ENCODE measurements at places on chromosomes 3 and 15.

DNA sequence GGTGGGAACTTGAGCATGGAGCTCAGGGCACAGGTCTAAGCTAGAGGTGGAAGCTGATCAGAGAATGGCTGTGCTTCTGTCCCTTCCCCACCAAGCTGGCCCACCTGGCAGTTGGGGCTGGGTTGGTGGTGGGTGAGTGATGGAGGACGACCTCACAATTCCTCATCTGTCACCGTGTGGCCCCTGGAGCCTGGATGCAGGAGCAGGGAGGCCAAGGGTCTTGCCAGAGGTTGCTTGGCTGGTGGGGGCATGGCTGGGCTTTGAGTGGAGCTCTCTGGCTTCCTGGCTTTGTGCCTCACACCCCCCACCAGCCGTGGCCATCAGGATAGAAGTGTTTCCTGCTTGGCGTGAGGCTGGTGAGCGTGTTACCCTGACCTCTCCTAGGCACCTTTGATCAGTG, 36.0 kb downstream of the FBLN2 start:
- no peak for DNase-seq

- no peak for DNase-seq
These were observed 34.5 kb upstream of the AP4E1 start for GRCh38 chr15:50873935-50874361.

GRCh38 chr15:42137461-42138261, 18.8 kb downstream of the PLA2G4F start:
- DNase-seq = no peak

- no peak for DNase-seq
These were observed 39.6 kb upstream of the STT3B start for GRCh38 chr3:31493149-31493548.

DNA sequence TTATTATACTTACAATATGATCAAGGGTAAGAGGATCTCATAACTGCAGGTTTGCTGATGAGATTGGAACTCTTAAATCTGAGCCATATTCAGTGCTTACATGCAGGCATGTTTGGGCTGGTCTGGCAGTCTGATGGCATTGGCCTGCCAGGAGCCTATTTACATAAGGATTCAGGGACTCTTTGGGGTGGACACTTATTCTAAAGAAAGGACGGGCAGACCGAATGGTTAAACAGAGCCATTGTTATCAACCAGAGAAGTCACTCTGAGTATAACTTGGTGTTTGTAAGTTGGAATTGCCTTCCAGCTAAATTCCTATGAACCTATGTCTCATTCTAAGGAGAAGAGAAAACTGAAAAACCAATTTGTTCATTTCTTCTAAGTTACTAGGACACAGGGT, 932.8 kb downstream of the IGSF11 start:
- no peak for DNase-seq

- no peak for DNase-seq
These were observed 34.6 kb upstream of the MAGEF1 start for GRCh38 chr3:184746131-184747120.

DNA sequence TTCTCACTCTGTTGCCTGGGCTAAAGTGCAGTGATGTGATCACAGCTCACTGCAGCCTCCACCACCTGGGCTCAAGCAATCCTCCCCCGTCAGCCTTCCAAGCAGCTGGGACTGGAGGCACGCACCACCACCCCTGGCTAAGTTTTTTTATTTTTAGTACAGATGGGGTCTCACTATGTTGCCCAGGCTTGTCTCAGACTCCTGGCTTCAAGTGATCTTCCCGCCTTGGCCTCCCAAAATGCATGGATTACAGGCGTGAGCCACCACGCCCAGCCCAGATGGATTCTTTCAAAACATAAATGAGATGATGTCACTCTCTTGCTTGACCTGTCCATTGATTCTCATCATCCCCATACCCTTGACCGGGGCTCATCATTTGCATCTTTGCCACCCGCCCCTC, 72.6 kb upstream of the SLC6A6 start:
- no peak for DNase-seq

GRCh38 chr15:98850961-98851572, 156.5 kb downstream of the PGPEP1L start:
- DNase-seq = no peak

GRCh38 chr3:190983875-190984274, 121.4 kb upstream of the GMNC start:
- DNase-seq = no peak

DNA sequence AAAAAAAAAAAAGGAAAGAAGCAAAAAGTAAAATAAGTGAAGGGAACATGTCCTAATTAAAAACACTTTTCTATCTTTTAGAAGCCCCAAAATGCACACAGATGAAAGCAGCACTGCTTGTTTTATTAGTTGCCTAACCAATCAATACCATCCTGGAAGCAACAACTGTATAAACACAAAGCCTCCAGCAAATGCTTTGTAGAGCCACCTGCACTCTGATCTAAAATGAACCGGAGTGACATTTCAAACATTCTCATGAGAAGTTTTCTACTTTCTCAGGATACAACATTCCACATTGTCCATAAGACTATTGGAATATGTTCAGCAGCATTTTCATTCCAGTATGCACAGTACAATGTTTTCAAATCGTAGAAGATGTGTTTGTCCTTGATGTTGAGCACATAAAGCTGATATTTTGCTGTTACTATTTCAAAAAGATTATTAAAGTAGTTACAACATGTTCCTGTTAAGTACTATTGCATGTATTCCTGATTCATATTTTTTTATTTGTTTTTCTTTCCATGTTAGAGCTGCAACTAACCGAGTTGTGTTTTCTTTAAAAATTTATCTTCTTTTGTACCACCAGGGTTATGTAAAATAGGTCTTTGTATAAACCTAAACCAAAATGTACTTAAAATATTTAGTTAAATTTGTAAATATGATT, 50.3 kb upstream of the PLSCR5 start:
- no peak for DNase-seq

DNA sequence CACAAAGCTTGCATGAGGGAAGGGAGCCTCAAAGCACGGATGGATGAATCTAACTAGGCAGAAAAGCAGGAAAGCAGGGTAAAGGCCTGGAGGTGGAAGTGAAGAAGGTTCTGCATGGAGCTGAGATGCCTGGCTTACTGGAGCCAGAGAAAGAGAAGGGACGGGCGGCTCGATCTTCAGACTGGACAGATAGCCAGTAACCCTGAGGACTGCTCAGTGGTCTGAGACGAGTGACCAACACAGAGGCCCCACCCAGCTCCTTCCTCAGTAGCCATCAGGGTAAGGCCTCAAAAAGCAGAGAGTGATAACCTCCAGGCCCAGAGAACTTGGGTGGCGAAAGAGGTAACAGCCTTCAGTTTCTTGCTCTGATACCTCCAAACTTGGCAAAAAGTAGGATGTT, 6.4 kb downstream of the CLN6 start:
- DNase-seq = no peak

- no peak for DNase-seq
These were observed 645 bp downstream of the COPS2 start for GRCh38 chr15:49154799-49155109.

DNA sequence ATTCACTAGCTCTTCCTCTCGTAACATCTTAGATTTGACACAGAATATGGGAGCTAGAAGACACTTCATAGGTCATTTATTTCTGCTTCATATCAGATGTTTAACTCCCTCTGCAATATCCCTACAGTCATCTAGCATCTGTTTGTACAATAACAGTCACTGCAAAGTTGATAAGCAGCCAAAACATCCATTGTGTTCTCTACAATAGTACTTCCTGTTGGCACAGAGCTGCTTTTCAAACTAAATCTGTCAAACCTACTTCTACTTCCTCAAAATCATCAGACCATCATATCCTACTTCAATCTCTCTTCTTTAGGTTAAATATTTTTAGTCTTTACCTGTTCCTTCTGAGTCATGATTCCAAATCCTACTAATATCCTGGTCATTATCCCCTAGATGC, 233.2 kb downstream of the FGF12 start:
- DNase-seq = no peak

- no peak for DNase-seq
These were observed 7.7 kb upstream of the RFTN1 start for GRCh38 chr3:16520970-16521881.

DNA sequence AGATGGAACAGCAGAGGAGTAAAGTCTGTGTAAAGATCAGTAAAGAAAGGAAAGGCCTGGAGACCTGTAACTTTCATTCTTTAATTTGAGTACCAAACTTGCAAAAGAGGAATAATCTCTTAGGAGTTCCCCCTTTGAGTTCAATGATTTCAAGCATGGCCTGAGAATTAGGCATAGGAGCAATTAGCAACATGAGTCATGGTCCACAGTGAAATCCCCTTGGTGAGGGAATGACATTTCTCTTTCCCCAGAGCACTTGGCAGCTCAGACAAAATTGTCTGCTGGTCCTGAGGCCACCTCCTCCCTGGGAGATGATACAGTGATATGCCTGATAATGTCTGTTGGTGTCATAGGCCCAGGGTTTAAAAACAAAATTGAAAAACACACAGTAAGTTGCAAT, 81.4 kb upstream of the CRBN start:
- DNase-seq = no peak

GRCh38 chr3:17782751-17783150, 40.3 kb upstream of the TBC1D5 start:
- no peak for DNase-seq

DNA sequence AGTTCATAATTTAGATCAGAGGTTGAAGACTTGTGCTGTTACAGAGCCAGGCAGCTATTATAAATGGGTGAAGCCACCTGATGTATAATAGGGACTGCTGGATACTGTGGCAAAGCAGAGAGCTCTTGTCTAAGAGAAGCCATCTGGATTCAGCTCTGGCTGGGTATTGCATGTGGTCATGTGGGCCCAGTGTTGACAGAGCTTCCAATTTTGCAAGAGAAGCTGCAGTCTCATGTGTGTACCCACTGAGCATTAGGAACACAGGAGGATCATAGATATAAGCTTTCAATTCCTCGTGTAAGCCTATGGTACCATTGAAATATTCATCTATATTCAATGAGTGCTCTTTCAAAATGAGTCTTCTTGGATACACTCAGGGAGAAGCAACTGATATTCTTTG, 303.9 kb upstream of the SLCO3A1 start:
- no peak for DNase-seq

- no peak for DNase-seq
These were observed 13.6 kb downstream of the MELTF start for GRCh38 chr3:197015790-197016736.

DNA sequence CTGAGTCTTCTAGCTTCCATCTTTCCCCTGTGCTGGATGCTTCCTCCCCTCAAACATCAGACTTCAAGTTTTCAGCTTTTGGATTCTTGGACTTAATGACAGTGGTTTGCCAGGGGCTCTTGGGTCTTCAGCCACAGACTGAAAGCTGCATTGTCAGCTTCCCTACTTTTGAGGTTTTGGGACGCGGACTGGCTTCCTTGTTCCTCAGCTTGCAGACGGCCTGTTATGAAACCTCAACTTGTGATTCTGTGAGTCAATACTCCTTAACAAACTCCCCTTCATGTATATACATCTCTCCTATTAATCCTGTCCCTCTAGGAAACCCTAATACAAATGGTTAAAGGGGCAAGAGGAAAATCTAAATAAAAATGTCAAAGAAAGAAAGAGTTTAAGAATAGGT, 100.1 kb downstream of the ABI3BP start:
- no peak for DNase-seq

DNA sequence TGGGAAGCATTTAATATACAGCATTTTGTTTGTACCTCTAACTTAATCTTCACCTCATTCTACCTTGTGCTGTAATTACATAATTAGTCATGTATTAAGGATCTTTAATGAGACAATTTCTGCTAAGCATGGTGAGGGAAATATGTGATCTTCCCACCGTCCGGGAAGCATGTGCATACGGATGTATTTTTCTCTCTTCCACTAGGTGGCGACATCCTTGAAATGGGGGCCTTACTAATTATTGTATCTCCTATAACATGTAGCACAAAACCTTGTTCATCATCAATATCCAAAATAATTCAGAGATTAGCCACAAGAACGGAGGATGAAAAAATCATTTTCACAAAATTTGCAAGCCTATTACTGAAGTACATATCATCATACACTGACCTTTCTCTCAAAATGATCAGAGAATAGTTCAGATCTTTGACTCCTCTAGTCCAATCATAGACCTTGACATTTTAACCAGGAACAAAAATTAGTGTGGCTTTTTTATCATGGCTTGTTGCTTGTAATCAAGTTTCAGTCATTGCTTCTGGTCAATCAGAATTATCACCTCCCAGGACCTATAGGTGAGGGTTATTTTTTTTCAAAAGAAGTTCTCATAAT, 148.9 kb upstream of the GBE1 start:
- no peak for DNase-seq

DNA sequence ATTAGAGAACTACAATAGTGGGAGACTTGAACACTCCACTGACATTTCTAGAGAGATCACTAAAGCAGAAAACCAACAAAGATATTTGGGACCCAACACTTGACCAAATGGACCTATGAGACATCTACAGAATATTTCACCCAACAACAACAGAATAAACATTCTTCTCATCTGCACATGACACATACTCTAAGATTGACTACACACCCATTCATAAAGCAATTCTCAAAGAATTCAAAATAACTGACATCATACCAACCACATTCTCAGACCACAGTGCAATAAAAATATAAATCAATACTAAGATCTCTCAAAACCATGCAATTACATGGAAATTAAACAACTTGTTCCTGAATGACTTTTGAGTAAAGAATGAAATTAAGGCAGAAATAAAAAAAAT, 473.7 kb downstream of the LPP start:
- DNase-seq = no peak

DNA sequence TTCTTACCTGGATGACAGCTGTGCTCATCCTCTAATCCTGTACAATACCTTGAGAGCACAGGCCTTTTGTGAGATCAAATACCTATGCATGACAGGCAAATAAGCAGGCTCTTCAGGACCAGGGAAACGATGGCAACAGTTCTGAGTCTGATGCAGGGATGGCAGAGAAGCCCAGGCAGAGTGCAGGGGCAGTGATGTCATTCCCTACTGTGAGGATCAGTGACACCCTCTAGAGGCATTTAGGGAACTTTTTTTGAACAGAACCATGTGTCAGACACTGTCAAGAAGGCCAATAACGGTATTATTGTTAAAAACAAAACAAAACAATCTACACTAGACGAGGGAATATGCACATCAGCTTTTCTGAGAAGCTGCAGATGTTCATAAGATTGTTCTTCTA, 314.8 kb upstream of the CTDSPL start:
- DNase-seq = no peak

DNA sequence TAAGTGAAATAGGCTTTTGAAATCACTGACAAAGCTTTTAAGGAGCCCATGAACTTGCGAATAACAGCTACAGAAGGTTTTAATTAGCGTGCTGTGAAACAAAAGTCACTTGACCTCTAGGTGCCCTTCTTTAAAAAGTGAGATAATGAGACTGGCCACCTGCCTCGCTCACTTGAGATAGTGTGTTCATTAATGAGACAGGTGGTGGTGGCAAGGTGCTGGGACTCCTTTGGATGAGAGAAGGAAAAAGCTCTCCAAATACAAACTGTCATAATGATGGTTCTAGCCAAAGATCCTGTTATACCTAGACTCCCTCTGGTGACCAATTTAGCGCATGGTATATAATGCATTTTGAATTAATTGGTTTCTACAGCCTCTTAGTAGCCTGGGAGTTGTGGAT, 22.7 kb upstream of the IREB2 start:
- no peak for DNase-seq

Measured in stimulated activated CD8-positive, alpha-beta memory T cell treated with anti-CD3 and anti-CD28 coated beads, Interleukin-4, amount 100 ng/mL, for 4 hours (primary cell).